ENCODE measurements at places on chromosomes 3 and 15.
A peak's percentile ranks its signal among the peaks of the same experiment; 100 is the strongest.

- no peak for DNase-seq
Measured at GRCh38 chr3:108940568-108941263, 13.0 kb downstream of the GUCA1C start.

DNA sequence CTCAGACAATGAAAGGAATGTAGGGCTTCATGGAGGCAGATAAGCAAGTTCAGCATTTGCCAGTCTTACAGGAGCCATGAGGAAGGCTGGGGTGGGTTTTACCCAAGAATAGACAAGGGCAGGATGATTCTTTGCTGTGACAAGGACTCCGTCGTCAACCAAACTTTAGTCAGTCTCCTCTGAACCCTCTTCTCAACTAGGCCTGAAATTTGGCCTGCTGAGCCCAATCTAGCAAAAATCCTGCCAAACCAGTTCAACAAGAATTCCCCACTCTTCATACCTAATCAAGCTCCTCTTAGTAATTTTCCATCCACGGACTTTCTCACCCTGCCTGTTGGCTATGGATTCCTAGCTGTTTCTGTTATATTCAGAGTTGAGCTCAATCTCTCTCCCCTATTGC is 280.5 kb downstream of the TBL1XR1 start:
- DNase-seq = no peak

- DNase-seq = no peak
Measured at GRCh38 chr3:2156244-2156847, 57.7 kb downstream of the CNTN4 start.

DNA sequence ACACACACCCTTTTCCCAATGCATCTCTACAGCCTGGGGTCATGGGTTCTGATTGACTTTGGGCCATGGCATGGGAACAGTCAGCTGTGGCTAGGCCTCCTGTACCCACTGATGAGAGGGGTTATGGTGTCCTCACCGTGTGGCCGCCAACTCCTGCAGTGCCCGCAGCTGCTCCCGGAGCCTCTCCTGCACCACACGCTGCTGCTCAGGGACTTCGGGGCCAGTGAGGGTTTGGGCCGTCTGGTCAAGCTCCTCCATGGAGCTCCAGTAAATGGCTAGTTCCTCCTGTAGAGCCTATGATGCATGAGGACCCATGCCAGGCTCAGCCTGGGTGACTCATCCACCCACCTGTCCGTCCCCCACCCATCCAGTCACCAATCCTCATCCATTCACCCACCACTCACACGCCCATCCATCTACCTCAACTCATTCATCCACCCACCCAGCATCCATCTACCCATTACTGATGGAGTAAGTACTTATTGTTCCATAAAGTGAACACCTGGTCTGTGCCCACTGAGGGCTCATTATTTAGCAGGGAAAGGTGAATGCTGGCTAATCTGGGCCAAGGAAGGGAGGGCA is 21.6 kb downstream of the SPTBN5 start:
- no peak for DNase-seq

- peak; percentile 13 for DNase-seq
Measured at GRCh38 chr15:75720787-75721479, 8.3 kb upstream of the CSPG4 start.

DNA sequence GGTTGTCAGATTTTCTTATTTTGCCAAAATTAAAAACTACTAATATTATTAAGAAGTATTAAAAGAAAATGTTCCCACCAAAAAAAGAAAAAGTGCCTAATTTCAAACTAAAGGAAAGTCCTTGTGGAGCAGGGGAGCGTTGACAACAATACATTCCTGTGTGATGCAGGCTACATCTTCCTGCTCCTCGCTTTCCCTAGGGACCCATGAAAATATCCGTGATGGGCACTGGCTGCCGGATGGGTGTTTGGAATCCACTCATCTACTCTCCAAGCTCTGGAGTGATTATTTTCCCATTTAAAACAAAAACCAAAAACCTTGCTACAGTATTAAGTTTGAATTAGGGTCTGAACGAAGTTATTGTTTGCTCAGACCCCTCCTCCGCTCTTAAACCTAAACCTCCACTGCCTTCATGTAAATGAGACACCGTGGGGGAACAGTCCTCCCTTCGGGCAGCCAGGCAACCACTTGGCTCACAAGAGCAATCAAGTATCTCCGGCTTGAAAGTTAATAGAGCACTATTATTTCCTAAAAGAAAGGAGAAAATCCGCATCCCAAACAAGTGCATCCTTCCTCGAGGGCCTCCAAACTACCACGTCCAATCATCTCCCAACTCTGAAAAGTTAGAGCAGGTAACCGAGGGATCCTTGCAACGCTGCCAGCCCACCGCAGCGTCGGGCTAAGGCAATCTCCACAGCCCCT is 1.5 kb downstream of the ITGB5 start:
- no peak for DNase-seq

DNA sequence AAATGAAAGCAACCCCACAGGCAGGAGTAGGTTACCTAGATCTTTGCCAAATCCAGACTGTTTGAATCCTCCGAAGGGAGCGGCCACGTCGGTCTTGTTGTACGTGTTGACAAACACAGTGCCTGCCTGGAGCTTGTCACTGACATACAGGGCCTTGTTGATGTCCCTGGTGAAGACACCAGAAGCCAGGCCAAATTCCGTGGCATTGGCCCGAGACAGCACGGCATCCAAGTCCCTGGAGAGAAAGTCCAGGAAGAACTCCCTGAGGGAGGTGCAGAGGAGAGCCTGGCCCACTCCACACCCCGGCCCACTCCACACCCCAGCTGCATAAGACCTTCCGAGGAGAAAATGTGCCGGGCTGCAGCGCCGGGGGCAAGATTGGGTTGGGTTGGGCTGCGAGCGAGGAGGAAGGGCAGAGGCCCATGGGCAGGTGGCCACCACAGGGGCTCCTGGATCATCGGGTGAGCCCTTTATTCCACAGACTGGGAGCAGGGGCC is 21.8 kb upstream of the SLC41A3 start:
- no peak for DNase-seq

DNA sequence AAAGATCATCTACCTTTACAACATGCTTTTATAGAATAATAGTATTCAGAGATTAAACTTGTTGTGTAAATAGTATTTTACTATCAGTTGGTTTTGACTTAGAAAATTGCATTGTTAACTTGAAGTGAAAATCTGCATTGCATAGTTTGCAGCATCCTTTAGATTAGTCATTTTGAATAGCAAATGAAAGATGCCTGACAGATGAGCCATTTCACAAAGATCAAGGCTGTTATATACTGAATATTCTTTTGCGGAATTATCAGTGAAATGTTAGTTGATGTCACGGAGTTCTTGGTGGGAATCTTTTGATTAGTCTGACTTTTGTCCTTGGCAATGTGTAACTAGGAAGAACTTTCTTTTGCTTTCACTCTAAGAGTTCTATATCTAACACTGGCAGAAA is 24.5 kb downstream of the RSRC1 start:
- DNase-seq = no peak

- no peak for DNase-seq
Measured at GRCh38 chr15:32649342-32649741, 7.8 kb downstream of the SCG5 start.

DNA sequence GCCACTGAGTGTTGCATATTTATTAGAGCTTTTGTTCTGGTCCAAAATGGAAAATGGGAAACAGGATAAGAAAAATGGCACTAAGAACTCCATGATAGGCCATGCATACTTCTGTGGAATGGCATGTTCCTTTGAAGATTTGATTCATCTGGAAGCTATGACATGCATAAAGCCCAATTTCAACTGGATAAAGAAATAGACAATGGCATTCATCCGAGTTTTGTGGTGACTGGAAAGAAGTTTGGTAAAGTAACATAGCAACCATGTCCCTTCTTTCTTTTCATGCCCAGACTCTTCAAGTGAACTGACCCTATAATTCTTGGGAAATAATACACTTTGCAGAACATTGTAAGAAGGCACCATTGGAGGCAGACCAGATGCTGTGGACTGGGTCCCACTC is 368.4 kb upstream of the IL12A start:
- DNase-seq = no peak

- no peak for DNase-seq
Measured at GRCh38 chr3:177062052-177062732, 135.1 kb downstream of the TBL1XR1 start.

- DNase-seq = no peak
Measured at GRCh38 chr3:10389995-10390394, 69.1 kb upstream of the SEC13 start.

- no peak for DNase-seq
Measured at GRCh38 chr3:107981471-107982111, 109.2 kb downstream of the CD47 start.

DNA sequence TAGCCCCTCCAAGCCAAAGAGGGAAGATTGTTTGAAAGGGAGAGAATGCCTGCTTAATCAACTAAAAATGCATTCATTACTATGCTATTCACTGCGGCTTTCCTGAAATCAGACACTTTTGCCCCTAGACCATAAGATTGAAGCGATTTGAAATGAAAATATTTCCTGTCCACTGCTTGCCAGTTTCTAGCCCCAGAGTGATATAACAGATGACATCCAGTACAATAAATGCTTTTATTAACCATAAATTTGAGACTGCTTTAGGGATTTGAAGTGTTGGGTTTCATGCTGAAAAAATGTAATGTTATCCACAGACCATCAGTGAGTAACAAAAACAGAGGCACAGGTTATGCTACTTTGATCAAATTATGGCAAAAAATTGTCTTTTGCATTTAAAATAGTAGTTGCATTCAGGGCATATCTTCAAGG is 14.1 kb downstream of the IL17RD start:
- no peak for DNase-seq

DNA sequence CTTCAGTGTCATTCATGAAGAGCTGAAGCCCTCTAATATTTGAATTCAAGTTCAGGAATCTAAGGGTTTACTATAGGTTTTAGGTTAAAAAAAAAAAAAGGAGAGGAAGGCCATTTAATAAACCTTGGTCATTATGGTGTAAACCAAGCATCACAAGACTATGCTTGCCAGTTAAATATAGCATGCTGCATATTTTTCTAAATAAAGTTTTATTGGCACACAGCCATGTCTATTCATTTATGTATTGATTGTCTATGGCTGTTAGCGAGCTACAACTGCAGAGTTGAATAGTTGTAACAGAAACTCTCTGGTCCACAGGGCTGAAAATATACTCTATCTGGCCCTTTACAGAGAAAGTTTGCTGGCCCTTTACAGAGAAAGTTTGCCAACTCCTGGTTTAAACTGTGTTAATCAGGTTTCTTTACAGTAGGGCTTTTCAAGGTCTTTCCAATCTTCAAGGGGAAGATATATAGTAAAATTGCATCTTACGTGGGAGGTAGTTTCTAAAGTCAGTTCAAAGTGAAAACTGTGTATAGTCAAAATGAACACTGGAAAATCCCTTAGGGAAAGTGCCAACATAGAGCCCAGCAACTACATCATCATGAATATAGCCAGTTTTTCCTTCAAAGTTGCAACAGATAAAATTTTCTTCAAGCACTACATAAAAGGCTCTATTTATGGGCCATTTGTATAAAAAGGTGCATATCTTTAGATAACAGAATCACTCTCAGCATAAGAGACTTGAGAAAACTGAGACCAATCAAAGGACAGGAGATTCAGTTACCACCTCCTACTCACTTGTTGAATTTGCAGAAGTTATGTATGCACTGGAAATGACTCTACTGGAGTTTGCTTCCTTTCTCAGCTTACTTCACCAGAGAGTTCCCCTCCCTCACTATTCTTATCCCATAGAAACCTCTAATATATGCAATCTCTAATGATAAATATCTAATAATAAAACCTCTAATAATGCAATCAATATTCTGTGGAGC is 49.7 kb upstream of the FRMD4B start:
- DNase-seq = no peak

- DNase-seq = no peak
Measured at GRCh38 chr15:26872206-26872605, 5.3 kb downstream of the GABRA5 start.

DNA sequence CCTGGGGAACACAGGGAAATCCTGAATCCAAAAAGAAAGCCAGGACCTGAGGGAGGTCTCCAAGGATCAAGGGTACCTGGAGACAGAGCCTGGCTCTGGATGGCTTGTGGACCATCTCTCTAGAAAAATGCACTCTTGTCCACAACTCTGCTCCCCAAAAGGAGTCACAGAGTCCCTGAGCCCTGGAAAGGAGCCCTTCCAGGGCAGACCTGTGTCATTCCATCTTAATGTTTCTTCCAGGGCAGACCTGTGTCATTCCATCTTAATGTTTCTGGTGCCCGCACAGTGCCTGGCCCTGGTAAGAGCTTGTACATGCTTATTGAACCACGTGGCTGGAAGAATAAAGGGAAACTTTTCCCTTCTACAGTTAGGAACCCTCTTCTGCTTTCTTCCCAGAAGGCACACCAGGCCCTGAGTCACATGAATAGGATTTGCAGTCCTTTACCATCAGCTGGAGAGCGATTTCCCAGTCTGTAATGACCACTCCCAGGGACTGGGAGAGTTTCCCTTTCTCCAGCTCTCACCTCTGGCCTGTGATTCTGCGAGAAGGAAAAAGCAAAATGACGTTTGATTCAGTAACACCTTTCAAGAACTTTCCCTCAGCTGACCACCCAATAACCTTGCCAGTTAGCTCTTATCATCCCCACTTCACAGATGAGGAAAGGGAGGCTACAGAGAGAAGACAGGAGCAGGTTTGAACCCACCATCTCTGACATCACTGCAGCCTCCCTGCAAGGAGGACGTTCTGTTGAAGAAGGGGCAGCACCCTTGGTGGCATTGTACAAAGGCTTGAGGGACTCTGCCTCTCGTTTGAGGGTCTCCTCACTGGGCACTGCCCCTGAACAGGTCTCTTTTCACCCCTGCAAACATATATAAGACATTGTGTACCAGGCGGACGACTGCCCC is 35.8 kb upstream of the SLCO2A1 start:
- DNase-seq = no peak

GRCh38 chr3:125281381-125281780 is 68.8 kb upstream of the SLC12A8 start:
- DNase-seq = no peak

- no peak for DNase-seq
Measured at GRCh38 chr3:130700541-130700940, 46.1 kb downstream of the PIK3R4 start.

- DNase-seq = no peak
Measured at GRCh38 chr3:44117239-44117638, 124.4 kb upstream of the TOPAZ1 start.

- DNase-seq = no peak
Measured at GRCh38 chr3:186342197-186342596, 19.8 kb downstream of the DGKG start.

DNA sequence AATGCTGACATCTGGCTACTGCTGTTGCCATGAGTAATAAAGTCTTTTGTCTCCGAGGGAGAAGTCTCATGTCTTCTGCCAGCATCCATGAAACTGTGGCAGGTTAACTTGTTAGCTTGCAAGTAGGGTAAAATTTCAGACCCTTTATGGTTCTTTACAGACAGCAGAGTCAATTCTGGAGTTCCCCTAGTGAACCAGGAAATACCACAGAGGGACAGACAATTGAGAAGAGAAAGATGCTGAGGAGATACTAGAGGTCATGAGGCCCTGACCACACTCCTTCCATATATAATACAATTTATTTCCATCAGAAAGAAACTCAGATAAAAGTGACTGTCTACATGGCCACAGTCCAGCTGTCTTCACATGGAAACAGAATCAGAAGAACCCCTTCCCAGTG is 38.1 kb downstream of the NMNAT3 start:
- DNase-seq = no peak
